ENCODE measurements at places on chromosomes 16 and 17. TPM values are rescaled to one million over a fixed set of nuclear protein-coding genes. Genes with fewer than 3 reads are reported as not detected.

- no peak overlapping the region for H3K27ac ChIP-seq
- DNase-seq = peak; percentile 16
- no peaks in the 10 kb centered on the region for H3K27me3 ChIP-seq
- H3K4me1 ChIP-seq = no peaks in the 10 kb centered on the region
- no peaks in the 10 kb centered on the region for H3K36me3 ChIP-seq
- no peak overlapping the region for H3K4me3 ChIP-seq
These were observed 8.7 kb downstream of the CLUAP1 start for GRCh38 chr16:3509470-3509928.

- peaks cover 4% of the 10 kb centered on the region for H3K27me3 ChIP-seq
- H3K4me3 ChIP-seq = no peak overlapping the region
- H3K4me1 ChIP-seq = no peaks in the 10 kb centered on the region
- H3K36me3 ChIP-seq = no peaks in the 10 kb centered on the region
- H3K27ac ChIP-seq = no peak overlapping the region
These were observed 173.5 kb downstream of the AIPL1 start for GRCh38 chr17:6261466-6261865.

DNA sequence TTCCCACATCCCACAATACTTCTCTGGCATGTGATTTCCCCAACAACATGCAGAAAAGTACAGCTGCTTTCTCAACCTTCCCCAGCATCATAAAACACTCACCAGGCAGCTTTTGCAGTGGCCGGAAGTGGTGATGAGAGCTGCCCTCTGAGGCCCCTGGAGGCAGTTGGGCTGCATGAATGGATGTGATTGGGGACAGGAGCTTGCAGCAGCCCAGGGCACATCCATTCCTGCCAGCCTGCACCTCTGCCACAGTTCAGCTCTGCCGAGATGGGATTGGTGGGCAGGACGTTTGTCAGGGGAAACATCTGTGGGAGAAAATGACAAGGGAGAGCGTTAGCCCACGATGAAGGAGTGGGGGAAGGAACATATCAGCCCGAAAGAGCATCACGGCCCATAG is 19.8 kb downstream of the NUBP1 start:
- peaks cover 5% of the 10 kb centered on the region for H3K4me1 ChIP-seq
- H3K4me3 ChIP-seq = no peak overlapping the region

BAIAP3 gene
- total RNA-seq = 25.2 TPM

- no peak for DNase-seq
- H3K4me3 ChIP-seq = no peak overlapping the region
- peaks cover 25% of the 10 kb centered on the region for H3K36me3 ChIP-seq
These were observed 16.8 kb downstream of the NQO1 start for GRCh38 chr16:69709456-69710084.

Measured in adrenal gland (tissue), 19 donors.